A549 treated with Hydrocortisone at 1 μM for 4 hours (cell line): ENCODE measurements at places on chromosomes 3 and 15. TPM values are rescaled to one million over a fixed set of nuclear protein-coding genes. Genes with fewer than 3 reads are reported as not detected.

Gene C15orf39
- total RNA-seq, result 30.1 to 33.9 TPM (median 30.9 TPM) in 5 replicates

Gene PLCH1
- total RNA-seq, result 0.79 to 1.1 TPM (median 0.84 TPM) in 5 replicates

Gene PLXNB1
- total RNA-seq, result 15.3 to 19.1 TPM (median 16.0 TPM) in 5 replicates

Gene SI
- not detected in 5 replicates for total RNA-seq

Gene PPARG
- total RNA-seq, result 37.4 to 43.6 TPM (median 41.5 TPM) in 5 replicates

Gene TEX9
- total RNA-seq, result 3.1 to 6.2 TPM (median 4.0 TPM) in 5 replicates

Gene CASR
- total RNA-seq, result not detected in 5 replicates

Gene DNAH12
- total RNA-seq, result 0.01 to 0.10 TPM (median 0.05 TPM) in 5 replicates

Gene RPUSD2
- 12.1 to 15.4 TPM (median 14.7 TPM) in 5 replicates for total RNA-seq

Gene RBP2
- not detected in 5 replicates for total RNA-seq

Gene TTC21A
- total RNA-seq, result 1.9 to 2.3 TPM (median 2.3 TPM) in 5 replicates

Gene MYO1E
- 237 to 327 TPM (median 313 TPM) in 5 replicates for total RNA-seq

Gene CRABP1
- 0.68 to 2.0 TPM (median 1.1 TPM) in 5 replicates for total RNA-seq

Gene SH2D7
- not detected in 5 replicates for total RNA-seq

Gene TIPIN
- total RNA-seq, result 21.1 to 25.6 TPM (median 25.0 TPM) in 5 replicates

Gene WWTR1
- total RNA-seq, result 143 to 172 TPM (median 159 TPM) in 5 replicates

Gene RTP3
- total RNA-seq, result not detected in 5 replicates

Gene PARP15
- not detected in 5 replicates for total RNA-seq

Gene ZPLD1
- total RNA-seq, result 0.06 TPM in 1 of 5 replicates, not detected in the others

Gene IMPG2
- 0.01 TPM in 2 of 5 replicates, not detected in the others for total RNA-seq

Gene RUBCN
- 7.5 to 9.8 TPM (median 9.0 TPM) in 5 replicates for total RNA-seq

Gene SERPINI2
- not detected in 5 replicates for total RNA-seq

Gene PCOLCE2
- total RNA-seq, result 23.6 to 34.5 TPM (median 24.0 TPM) in 5 replicates

Gene NUP210
- 34.0 to 42.3 TPM (median 39.4 TPM) in 5 replicates for total RNA-seq

Gene PIGZ
- total RNA-seq, result 1.1 to 1.9 TPM (median 1.5 TPM) in 5 replicates

Gene AADACL2
- total RNA-seq, result not detected in 5 replicates

Gene GOLGA6L7
- total RNA-seq, result not detected in 5 replicates

Gene OR5K1
- total RNA-seq, result not detected in 5 replicates

Gene MOBP
- total RNA-seq, result 0.09 to 0.24 TPM in 2 of 5 replicates, not detected in the others

Gene GRAMD1C
- total RNA-seq, result 0.30 to 1.1 TPM (median 0.63 TPM) in 5 replicates

Gene ACKR4
- total RNA-seq, result not detected in 5 replicates

Gene NUSAP1
- total RNA-seq, result 57.2 to 97.0 TPM (median 69.6 TPM) in 5 replicates

Gene AMOTL2
- total RNA-seq, result 48.8 to 54.2 TPM (median 50.3 TPM) in 5 replicates

Gene GHSR
- not detected in 5 replicates for total RNA-seq

Gene TMC3
- not detected in 5 replicates for total RNA-seq

Gene TPRG1
- total RNA-seq, result 0.14 to 0.35 TPM (median 0.30 TPM) in 5 replicates
